Aorta (tissue), 5 donors: ENCODE measurements at places on chromosomes 7 and 10. TPM values are rescaled to one million over a fixed set of nuclear protein-coding genes. Genes with fewer than 3 reads are reported as not detected.
A peak's percentile ranks its signal among the peaks of the same experiment; 100 is the strongest.

LBX1 gene
- total RNA-seq = not detected

AS3MT gene
- 1.2 TPM for total RNA-seq

AHR gene
- 65.8 TPM for total RNA-seq

TMEM184A gene
- not detected for total RNA-seq

GRCh38 chr10:92327445-92328433 lies 36.8 kb downstream of the MARCHF5 start:
- H3K27ac ChIP-seq = no peak overlapping the region
- peaks cover 1% of the 10 kb centered on the region for H3K4me1 ChIP-seq
- H3K4me3 ChIP-seq = no peak overlapping the region

GRCh38 chr7:130490888-130491804 lies 739 bp upstream of the MEST start:
- H3K4me1 ChIP-seq = no peaks in the 10 kb centered on the region
- no peaks in the 10 kb centered on the region for H3K36me3 ChIP-seq
- H3K27me3 ChIP-seq = no peaks in the 10 kb centered on the region
- H3K27ac ChIP-seq = no peak overlapping the region
- peak; percentile 57 for DNase-seq
- no peak overlapping the region for H3K4me3 ChIP-seq

DNA sequence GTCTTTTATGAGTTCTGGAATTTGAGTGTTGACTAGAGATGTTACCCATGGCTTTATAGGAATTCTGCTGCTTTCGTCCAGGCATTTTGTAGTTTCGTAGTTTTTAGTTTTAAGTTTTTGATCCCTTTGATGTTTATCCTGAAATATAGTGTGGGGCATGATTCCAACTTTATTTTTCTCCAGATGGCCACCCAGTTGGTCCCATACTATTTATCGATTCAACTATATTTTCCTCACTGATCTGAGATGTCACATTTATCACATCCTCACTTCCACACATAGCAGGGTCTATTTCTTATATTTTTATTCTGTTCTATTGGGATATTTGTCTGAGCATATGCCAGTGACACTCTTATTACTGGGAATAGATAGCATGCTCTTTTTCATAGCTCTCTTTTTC lies 33.9 kb downstream of the ADRA2A start:
- H3K4me3 ChIP-seq = no peak overlapping the region
- H3K4me1 ChIP-seq = no peaks in the 10 kb centered on the region
- DNase-seq = no peak
- H3K27me3 ChIP-seq = no peaks in the 10 kb centered on the region
- no peaks in the 10 kb centered on the region for H3K36me3 ChIP-seq

DNA sequence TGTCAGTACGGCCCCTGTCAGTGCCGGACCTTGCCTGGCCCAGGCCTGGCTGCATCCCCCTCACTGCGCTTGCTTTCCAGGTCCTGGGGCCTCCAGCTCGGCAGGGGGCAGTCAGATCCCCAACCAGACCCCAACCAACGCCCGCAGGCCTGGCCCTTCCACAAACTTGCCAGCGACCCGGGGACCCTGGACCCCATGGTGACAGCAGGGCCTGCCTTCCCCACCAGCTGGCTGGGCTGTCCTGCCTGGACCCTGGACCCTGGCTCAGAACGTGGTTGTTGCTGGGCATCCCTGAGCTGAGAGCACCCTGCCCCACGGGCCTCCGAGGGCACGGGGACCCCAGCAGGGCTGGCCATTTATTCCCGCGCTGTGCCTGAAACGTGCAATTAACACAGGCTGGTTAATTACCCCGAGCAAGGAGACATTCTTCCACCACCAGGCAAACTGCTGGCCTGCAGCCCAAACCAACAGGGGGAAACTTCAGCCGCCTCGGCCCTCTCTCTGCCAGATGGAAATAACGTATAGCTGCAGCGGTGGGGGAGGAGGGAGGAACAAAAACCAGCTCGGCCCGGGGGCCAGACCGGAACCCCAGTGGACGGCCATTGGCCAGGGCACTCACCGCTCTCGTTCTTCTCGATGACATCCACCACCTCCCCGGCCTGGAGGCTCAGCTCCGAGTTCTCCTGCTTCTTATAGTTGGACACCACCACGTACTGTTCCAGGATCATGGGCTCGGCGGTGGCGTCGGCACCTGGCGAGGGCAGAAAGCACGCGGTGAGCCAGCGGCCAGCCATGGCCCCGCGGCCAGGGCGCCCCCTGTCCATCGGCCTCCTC lies 167.1 kb downstream of the NEURL1 start:
- H3K27ac ChIP-seq = peak overlapping the region; percentile 92
- H3K4me1 ChIP-seq = no peaks in the 10 kb centered on the region
- peak; percentile 66 for DNase-seq
- H3K4me3 ChIP-seq = peak overlapping the region; percentile 70
- H3K27me3 ChIP-seq = no peaks in the 10 kb centered on the region
- H3K36me3 ChIP-seq = no peaks in the 10 kb centered on the region

DNA sequence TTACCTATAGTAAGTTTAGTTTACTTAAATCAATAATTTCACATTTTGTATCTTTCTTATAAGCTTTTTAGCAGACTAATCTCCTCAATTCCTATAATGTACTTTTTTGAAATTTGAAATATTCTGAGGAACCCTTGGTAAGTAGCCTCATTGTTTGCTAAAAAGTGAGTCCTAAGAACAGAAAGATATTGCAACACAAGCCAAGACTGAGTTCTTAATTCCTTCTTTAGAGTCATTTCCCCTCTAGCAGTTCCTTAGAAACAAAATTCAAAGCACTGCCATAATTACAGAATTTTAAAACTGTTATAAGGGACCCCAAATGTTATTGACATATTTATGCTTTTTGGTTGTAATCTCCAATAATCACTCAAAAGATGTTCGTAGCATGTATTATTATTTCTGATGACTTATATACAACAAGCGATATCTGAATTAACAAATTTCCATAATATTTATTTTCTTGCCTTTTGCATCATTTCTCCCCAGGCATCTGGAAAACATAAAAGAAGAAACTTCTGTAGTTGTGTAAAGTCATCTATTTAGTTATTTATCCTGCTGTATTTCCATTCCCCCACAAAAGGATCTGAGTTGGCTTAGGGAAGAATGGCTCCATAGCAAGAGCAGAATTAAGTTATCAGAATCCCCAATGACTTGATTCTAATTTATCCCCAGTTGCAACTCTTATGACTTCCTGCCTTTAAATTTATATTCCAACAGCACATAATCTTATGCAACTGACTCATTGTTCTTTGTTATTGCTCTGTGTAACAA lies 67.8 kb downstream of the TMEM26 start:
- no peak overlapping the region for H3K27ac ChIP-seq
- no peaks in the 10 kb centered on the region for H3K36me3 ChIP-seq
- H3K4me1 ChIP-seq = no peaks in the 10 kb centered on the region
- no peak for DNase-seq
- no peaks in the 10 kb centered on the region for H3K27me3 ChIP-seq
- H3K4me3 ChIP-seq = no peak overlapping the region

DNA sequence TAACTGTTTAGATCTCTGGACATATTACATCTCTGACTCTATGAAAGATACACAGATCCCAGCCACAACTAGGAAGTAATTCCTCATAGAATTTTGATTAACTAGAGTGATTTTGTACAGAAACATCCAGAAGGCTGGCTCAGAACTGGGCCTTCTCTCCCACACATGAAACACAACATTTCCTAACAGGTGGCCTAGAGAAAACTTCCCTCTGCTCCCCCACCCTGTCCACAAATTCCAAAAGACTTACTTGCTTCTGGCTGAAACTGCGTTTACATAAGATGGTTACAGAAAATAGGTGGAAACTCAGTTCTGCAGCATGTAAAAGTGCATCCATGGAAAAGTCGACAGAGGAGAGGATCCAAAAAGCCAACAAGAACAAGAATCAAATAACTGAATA lies 132.9 kb downstream of the FZD1 start:
- H3K27ac ChIP-seq = peak overlapping the region; percentile 28
- DNase-seq = no peak

- no peak for DNase-seq
- peaks cover 1% of the 10 kb centered on the region for H3K27me3 ChIP-seq
- H3K36me3 ChIP-seq = no peaks in the 10 kb centered on the region
- no peaks in the 10 kb centered on the region for H3K4me1 ChIP-seq
Observed at GRCh38 chr10:15300697-15301096, 70.4 kb downstream of the FAM171A1 start.

GRCh38 chr7:33099154-33099940 lies 9.9 kb downstream of the RP9 start:
- H3K4me1 ChIP-seq = no peaks in the 10 kb centered on the region
- no peaks in the 10 kb centered on the region for H3K27me3 ChIP-seq
- H3K4me3 ChIP-seq = no peak overlapping the region
- H3K27ac ChIP-seq = no peak overlapping the region
